ENCODE measurements at places on chromosomes 1 and 21.

- DNase-seq: no peak
Observed at GRCh38 chr1:207474210-207474609, 20.1 kb downstream of the CR2 start.

DNA sequence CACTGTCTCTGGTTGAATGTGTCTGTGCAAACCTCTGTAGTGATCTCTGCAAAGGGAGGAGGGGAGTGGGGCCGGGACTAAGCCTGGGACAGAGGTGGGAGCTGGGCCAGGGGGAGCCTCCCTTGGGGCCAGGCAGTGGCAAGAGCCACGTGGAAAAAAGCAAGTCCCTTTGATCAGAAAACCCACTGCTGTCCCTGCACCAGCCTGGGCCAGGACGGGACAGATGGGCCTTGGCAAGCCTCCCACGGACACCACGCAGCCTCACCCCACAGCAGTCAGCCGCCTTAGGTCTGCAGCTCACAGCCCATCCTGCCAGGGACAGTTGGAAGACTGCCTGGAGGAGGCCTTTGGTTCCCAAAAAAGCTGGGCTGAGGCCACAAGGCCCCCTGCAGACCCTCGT lies 11.7 kb upstream of the TRAPPC10 start:
- no peak for DNase-seq

DNA sequence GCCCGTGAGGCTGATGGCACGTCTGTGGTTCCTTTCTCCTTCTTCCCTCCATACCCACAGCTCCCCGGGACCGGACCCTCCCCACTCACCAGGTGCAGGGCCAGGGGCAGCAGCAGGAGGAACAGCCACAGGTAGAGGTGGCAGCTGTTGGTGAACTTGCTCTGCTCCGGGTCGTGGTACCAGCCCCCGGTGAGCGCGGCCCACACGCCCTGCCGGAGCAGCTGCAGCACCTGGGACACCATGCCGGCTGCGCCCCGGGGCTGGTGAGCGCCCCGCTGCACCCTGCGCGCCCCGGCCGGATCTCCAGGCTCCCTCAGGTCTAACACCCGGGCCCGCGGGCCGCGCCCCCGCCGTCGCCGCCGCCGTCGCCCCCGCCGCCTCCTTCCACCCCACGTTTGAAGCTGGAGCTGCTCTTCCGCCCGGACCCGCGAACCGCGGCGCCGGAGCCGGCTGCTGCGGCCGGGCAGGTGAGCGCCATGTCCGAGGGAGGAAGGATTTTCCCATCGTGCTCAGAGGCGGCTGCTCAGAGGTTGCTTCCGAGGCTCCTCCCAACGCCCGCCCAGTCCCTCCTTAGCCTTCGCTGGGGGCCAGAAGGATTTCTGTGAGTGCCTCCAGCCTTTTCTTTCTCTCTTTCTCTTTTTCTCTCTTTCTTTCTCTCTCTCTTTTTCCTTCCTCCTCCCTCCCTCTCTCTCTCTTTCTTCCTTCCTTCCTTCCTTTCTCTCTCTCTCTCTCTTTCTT lies at the start of gene PCNX2:
Gene PCNX2, minus strand, starts transcription at position 489 of the 738 bp plus-strand sequence. Its CDS starts 247 bp downstream, at position 242.
- DNase-seq: no peak

- DNase-seq: no peak
Observed at GRCh38 chr1:52842643-52843310, at the start of gene ZYG11A. TSS of gene ZYG11A (plus strand) at chr1:52842760. CDS start at chr1:52842884, 124 bp downstream.

DNA sequence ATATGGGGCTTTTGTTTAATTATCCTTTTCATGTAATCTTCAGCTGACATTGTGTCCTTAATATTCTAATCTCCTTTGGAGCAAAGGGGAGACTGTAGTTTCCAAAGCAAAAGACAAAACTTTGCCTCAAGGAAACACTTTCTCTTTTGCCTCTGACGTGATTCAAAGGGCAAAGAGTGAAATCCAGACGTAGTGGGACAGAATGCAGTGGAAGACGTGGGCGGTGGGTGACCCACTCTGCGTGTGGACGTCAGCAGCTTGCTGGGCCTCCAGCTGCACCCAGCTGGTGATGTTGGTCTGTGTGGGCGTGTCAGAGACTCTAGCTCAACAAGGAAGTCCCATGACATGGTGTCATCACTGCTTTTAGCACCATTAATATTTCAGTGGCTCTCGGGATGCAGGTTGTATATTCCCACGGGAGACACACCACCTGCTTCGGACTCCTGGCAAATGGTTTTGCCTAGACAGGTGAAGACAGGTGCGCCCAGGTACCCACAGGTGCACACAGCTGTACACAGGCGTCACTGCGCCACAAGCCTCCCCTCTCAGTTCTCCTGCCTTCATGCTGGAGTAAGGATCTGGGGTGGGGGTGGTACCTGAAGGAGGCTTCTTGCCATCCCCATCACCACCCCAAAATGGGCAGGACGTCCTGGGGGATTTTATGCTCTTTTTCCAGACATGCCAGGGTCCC lies 292.1 kb upstream of the VAMP3 start:
- no peak for DNase-seq

GRCh38 chr1:93042187-93043056 lies 36.7 kb upstream of the MTF2 start:
- no peak for DNase-seq

Measured in cerebellar nuclear complex (tissue), 1 donor.